A673 (cell line): ENCODE measurements at places on chromosomes 5 and 9. TPM values are rescaled to one million over a fixed set of nuclear protein-coding genes. Genes with fewer than 3 reads are reported as not detected.

Gene RARS1
- total RNA-seq = 100 and 105 TPM in 2 replicates

Gene CCDC192
- not detected in 2 replicates for total RNA-seq

Gene NAIP
- 14.0 and 15.7 TPM in 2 replicates for total RNA-seq

Gene TEX48
- total RNA-seq = not detected in 2 replicates

Gene PPP2R2B
- total RNA-seq = not detected in 2 replicates

Gene FBLL1
- total RNA-seq = 0.45 and 1.0 TPM in 2 replicates

Gene CCL27
- total RNA-seq = not detected in 2 replicates

Gene TRPM6
- 0.06 TPM in 1 of 2 replicates, not detected in the other for total RNA-seq

Gene HEMGN
- total RNA-seq = not detected in 2 replicates

Gene PIGO
- 32.9 and 34.3 TPM in 2 replicates for total RNA-seq

Gene PCDHGB5
- 43.3 and 45.0 TPM in 2 replicates for total RNA-seq

Gene MLLT3
- total RNA-seq = 24.2 and 28.5 TPM in 2 replicates

Gene PTPRD
- not detected in 2 replicates for total RNA-seq

Gene AQP3
- 0.37 and 0.43 TPM in 2 replicates for total RNA-seq

Gene TNC
- 202 and 206 TPM in 2 replicates for total RNA-seq

Gene HK3
- total RNA-seq = 0.15 and 0.84 TPM in 2 replicates

Gene NR5A1
- total RNA-seq = not detected in 2 replicates

Gene DOCK2
- 1.8 and 2.2 TPM in 2 replicates for total RNA-seq

Gene GKAP1
- total RNA-seq = 6.0 and 11.3 TPM in 2 replicates

Gene OMD
- not detected in 2 replicates for total RNA-seq

Gene SUSD3
- not detected in 2 replicates for total RNA-seq

Gene SLC6A18
- total RNA-seq = not detected in 2 replicates

Gene CLK4
- 22.2 and 24.2 TPM in 2 replicates for total RNA-seq

Gene ARRDC3
- total RNA-seq = 41.3 and 46.3 TPM in 2 replicates

Gene FOXD4L3
- total RNA-seq = not detected in 2 replicates

Gene PPIC
- total RNA-seq = not detected in 2 replicates

Gene FOXD4L5
- total RNA-seq = 0.13 and 0.20 TPM in 2 replicates

Gene HEXB
- total RNA-seq = 65.3 TPM in 2 replicates

Gene LMAN2
- total RNA-seq = 97.7 and 98.4 TPM in 2 replicates

Gene NME5
- total RNA-seq = 0.72 TPM in 1 of 2 replicates, not detected in the other

Gene LRRC19
- total RNA-seq = not detected in 2 replicates

Gene LCN15
- total RNA-seq = not detected in 2 replicates

Gene RMRP
- 13,531 and 14,573 TPM in 2 replicates for total RNA-seq

Gene RAD50
- 43.6 and 45.2 TPM in 2 replicates for total RNA-seq

Gene PLCXD3
- total RNA-seq = 1.3 and 1.7 TPM in 2 replicates

Gene FOXD4L4
- total RNA-seq = 0.17 TPM in 1 of 2 replicates, not detected in the other

Gene ASS1
- total RNA-seq = 5.8 and 14.4 TPM in 2 replicates

Gene SMAD5
- 72.0 and 73.0 TPM in 2 replicates for total RNA-seq

Gene CCDC171
- 72.5 and 77.4 TPM in 2 replicates for total RNA-seq

Gene CDH18
- total RNA-seq = not detected in 2 replicates

Gene PRUNE2
- total RNA-seq = not detected in 2 replicates

Gene TSSK1B
- not detected in 2 replicates for total RNA-seq
